ENCODE measurements at places on chromosomes 5 and 9.

DNA sequence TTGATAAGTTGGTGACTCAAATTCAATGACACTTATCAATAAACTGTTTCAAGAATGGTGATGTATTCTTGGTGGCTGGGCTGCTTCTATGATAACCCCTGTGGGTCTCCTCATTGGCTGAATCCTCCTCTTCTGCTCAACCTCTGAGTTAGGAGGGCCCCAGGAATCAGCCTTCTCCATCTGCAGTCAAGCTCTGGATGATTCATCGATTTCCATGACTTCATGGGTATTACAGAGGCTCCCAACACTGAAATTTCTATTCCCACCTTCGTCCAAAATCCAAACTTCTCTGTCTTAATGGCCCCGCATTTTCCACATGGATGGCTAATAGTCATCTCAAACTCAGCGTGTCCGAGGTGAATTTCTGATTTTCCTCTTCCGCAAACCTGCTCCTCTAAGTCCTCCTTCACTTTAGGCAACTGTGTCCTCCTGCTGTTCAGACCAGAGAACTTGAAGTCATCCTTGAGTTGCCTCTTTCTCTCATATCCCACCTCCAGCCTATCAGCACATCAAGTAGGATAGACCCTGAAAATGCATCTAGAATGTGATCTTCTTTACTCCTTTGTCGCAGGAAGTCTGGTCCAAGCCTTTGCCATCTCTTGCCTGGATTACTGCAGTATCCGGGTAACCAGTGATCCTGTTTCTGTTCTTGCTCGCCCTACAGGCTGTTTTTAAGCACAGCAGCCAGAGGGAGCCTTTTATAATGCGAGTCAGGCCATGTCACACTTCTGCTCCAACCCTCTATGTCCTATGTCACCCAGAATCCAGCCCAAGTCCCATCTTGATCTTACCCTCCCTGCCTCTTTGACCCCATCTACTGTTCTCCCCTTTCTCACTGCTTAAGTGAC, 41.4 kb upstream of the IL7R start:
- DNase-seq, result no peak

- DNase-seq, result no peak
These were observed 2.1 kb downstream of the NRARP start for GRCh38 chr9:137299938-137300337.

GRCh38 chr9:98962181-98962560, 18.5 kb downstream of the COL15A1 start:
- DNase-seq, result no peak

DNA sequence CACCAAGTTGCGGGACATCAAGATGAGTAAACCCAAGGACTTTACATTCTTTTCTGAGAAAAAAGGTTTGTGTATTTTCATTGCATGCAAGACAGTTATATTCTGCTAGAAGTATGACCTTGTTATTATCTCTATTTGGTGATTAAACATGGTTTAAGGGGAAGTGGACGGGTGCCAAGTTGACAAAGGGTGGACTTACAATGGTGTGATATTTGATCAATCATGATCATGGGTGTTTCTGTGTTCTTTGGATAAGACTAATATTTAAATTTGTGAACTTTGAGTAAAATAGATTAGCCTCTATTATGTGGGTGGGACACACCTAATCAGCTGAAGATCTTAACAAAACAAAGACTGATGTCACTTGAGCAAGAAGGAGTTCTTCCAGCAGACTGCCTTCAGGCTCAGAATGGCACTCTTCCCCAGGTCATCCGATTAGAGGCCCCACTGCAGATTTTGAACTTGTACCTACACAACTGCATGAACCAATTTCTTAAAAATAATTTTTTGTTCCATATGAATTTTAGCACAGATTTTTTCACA, 782.9 kb downstream of the CDH12 start:
- no peak for DNase-seq

GRCh38 chr5:72115296-72115695, 8.0 kb downstream of the MAP1B start:
- no peak for DNase-seq

- DNase-seq, result no peak
These were observed 176.7 kb upstream of the ADAMTSL1 start for GRCh38 chr9:18297056-18297841.

GRCh38 chr9:131641618-131642495, 96.5 kb downstream of the PRRT1B start:
- no peak for DNase-seq

DNA sequence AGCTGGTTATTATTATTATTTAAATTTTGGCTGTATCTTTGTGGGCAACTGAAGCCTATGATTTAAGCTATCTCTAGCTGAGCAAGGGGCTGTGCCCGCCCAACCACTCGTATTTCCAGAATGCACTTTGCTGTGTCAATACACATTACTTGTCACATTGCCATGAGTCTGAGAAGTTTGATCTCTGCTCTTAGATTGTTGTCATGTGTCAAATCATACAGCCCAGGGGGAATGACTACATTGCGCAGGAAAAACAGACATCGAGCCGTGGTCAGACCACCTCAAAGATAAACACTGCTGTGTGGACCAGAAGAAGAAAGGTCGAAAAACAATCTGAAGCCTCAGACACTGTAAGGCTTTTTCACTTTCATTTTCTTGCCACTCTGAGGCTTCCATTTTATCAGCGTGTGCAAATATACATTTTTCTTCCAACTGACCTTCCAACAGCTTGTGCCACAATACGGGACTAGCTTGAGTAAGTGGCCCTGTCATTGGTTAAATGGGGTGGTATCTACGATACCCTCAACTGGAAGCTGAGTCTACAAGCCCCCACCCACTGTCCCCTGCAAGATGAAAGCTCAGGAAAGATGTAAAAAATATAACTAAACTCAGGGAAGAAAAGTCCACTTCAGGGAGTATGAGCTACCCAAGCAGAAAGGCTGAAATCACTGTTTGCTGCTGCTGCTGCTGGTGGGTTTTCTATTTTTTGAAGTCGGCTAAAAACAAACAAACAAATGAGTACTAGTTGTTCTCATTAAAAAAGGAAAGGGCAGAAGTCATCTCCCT, 603.0 kb downstream of the BNC2 start:
- DNase-seq, result no peak

- DNase-seq, result no peak
These were observed 93.2 kb downstream of the FSTL4 start for GRCh38 chr5:133519191-133519590.

- DNase-seq, result no peak
These were observed 312.9 kb upstream of the RPS23 start for GRCh38 chr5:82591021-82591515.

GRCh38 chr9:5563417-5563815, 53.1 kb downstream of the PDCD1LG2 start:
- no peak for DNase-seq

GRCh38 chr9:26163931-26164330, 485.7 kb upstream of the TUSC1 start:
- DNase-seq, result no peak

DNA sequence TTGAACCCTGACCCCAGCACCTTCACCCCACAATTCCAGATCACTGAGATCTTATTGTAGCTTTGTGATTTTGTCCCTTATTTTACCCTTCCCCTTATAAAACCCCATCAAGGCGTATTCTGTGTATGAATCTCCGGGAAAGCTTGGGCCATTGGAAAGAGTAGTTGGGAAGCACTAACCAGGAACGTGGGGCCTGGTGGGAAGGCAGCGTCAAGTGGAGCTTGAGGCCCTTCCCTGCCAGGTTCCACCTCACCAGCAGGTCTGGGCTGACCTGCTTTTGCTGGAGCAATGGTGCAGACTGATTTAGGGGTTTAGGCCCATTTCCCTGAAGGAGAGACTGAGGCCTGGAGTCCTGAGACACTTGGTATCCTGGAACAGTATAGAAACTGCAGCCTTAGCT, 9.3 kb downstream of the PHF2 start:
- no peak for DNase-seq

- DNase-seq, result no peak
These were observed 497.2 kb downstream of the MAT2B start for GRCh38 chr5:164002628-164003027.

- DNase-seq, result no peak
These were observed 90.1 kb downstream of the DRD1 start for GRCh38 chr5:175353926-175354325.

DNA sequence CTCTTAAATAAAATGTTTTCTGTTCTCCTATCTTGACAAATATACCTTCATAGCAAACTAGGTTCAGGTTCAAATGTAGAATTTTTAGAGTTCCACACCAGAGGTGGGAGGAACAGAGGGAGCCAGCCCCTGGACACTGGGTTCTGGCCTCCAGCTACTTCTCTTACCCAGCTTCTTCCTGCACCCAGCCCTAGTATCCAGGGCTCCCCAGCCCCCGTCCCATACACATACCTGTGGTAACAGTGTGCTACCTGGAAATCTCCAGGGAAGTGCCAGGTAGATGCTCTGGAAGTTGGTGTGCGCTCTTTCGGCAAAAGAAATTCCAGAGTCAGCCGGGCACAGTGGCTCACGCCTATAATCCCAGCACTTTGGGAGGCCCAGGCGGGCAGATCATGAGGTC, 33.9 kb upstream of the IL6ST start:
- no peak for DNase-seq

- no peak for DNase-seq
These were observed 98.9 kb downstream of the CSNK1G3 start for GRCh38 chr5:123610665-123611405.

- no peak for DNase-seq
These were observed 521.4 kb downstream of the CAAP1 start for GRCh38 chr9:26371236-26371635.

DNA sequence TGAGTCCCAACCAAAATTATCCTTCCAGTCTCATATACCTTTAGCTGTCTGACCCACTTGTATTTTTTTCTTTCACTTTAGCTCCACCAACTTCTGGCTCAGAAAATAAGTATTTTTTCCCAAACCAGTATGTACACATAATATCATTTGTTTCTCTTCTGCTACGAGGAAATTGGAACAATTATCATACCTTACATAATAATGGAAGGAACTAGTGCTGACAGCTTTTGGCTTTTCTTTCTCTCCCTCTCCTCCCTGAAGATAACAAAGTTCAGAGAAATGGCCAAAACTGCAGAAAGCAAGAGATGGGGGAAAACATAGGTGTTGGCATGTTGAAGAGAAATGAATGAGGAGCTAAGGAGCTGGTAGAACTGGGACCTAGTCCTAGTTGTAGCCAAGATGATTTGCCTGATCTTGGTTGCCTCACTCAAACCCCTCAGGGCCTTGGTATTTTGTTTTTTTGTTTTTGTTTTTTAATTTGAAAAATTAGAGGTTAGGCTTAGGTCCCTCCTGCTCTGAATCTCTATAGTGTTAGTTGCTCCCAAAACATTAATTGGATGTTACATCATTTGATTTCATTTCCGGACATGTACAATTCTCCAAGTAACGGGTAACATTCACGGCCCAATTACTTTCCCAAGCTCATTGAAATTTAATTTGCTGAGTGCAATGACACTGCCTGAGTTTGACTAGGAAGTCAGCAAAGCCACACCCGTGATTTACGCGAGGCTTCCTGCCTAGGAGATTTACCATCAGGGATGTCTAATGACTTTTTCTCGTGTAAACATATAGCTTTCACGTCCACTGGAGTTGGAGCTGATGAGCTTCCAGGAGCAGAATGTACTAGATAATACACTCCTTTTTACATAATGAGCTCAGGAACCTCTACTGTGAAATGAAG, 291.6 kb downstream of the TLE1 start:
- no peak for DNase-seq

GRCh38 chr9:109721001-109721400, 59.0 kb upstream of the PALM2AKAP2 start:
- DNase-seq, result no peak

- no peak for DNase-seq
These were observed 50.7 kb downstream of the DBH start for GRCh38 chr9:133686642-133687575.

DNA sequence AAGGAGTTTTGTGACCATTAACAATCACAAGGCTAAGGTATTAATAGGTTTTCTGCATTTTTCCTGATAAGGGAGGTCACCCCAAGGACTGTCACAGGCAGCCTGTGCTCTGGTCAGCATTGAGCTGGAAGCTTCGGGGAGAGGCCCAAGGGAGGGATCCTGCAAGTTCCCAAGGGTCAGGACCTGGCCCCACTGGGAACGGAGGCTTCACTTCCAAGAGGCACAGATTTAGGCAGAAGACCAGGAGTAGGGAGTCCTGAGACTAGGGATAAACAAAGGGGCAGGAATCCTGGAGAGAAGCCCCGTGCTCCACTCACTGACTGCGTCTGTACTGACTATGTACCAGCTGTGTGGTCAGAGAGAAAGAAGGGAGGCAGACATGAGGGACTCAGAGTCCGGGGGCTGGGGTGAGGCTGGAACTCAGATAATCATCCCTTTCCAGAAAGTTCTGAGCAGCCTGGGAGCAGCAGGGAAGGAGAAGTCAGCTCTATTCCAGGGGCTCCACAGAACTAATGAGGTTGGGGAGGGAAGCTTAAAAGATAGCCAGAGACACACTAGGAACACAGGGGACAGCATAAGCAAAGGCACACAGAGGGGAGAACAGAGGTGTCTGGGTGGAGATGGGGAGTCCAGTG, 37.8 kb downstream of the B4GALT1 start:
- DNase-seq, result no peak

DNA sequence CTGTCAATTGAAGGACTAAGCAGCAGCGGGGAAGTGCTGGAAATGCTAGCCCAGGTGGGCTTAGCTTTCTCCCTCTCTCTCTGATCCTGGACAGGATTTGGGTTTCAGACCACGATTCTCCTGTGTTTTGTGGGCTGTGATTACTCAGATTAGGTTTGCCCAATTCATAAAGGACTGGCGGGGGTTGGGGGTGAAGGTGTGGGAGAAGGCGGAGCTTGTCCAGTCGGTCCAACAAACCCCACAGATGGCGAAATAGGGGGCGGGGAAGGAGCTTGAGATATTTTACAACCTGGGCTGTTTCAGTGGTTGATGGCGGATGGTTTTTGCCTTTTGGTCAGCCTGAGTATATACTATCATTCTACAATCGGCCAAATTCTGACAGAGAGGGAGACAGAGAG, 35.2 kb downstream of the PCDHAC2 start:
- DNase-seq, result no peak

- no peak for DNase-seq
These were observed 99.8 kb downstream of the ADRB2 start for GRCh38 chr5:148926207-148926606.

- DNase-seq, result no peak
These were observed 498.1 kb upstream of the TNC start for GRCh38 chr9:115615821-115616665.

GRCh38 chr5:108919591-108920326, 172.1 kb downstream of the FER start:
- DNase-seq, result no peak

- DNase-seq, result no peak
These were observed 27.0 kb downstream of the GRIN3A start for GRCh38 chr9:101711330-101711941.

- no peak for DNase-seq
These were observed 11.6 kb upstream of the SFXN1 start for GRCh38 chr5:175466700-175467318.

GRCh38 chr5:77003246-77003645, 27.0 kb upstream of the AGGF1 start:
- no peak for DNase-seq

- DNase-seq, result no peak
These were observed 2.9 kb upstream of the TGFBI start for GRCh38 chr5:136025900-136026299.

Data from stimulated activated CD8-positive, alpha-beta memory T cell treated with anti-CD3 and anti-CD28 coated beads, Interleukin-7, amount 100 ng/mL, for 24 hours (primary cell).